Posterior cingulate gyrus (tissue), 11 donors: ENCODE measurements at places on chromosomes 16 and 17.

DNA sequence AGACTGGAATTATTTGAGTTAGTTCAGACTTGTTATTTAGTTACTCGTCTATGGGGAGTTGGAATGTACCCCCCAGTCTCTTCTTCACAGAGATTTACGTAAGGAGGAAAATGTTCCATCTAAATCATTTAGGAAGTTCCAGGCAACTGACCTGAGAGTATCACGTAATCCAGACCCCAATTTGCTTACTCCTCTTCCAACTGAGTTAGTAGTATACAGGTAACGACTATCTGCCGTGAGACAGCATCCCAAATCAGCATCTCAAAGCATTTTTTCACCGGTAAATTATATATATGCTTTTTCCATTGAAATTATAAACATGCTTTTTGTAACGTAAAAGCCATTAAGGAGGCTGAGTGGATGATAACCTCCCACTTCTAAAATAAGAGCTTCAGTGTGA is 214.3 kb upstream of the WSB1 start:
- DNase-seq: no peak

- no peak for DNase-seq
These were observed 9.4 kb upstream of the HP start for GRCh38 chr16:72044825-72045359.

DNA sequence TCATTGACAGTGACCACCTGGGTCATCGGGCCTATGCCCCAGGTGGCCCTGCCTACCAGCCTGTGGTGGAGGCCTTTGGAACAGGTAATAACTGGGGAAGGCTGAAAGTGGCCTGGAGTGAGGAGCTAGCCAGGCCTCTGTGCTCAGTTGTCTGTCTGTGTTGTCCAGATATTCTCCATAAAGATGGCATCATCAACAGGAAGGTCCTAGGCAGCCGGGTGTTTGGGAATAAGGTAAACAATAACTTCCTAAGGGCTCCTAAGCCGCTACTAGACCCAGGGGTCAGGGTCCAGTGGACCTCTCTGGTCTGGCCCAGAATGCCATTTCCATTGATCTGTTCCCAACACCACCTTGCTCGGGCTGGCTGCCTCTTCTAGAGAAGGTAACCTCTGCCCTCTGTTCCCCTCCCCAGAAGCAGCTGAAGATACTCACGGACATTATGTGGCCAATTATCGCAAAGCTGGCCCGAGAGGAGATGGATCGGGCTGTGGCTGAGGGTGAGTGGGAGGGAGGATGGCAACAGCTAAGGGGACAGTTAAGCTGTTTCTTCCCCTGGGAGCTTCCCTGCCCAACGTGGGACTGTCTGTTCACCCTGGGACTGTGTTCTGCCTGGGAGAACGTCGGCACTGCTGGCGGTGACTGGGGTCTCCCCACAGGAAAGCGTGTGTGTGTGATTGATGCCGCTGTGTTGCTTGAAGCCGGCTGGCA is 1.9 kb upstream of the MLX start:
- DNase-seq: no peak

DNA sequence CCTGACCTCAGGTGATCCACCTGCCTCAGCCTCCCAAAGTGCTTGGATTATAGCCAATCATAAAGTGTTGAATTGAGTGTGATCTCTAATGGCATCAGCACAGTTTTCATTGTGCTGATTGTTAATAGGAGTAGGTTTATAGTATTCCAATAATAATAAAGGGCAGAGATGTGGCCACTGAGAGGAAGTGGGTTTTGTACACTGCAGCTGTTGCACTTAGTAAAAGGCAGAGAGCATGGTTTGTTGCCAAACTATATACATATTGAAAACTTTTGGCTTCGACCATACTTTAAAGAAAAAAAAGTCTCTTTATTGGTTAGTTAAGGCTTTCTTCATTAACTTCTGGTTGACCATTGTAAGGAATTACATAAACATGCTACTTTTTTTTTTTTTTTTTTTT is 185.9 kb downstream of the CDK5R1 start:
- no peak for DNase-seq

DNA sequence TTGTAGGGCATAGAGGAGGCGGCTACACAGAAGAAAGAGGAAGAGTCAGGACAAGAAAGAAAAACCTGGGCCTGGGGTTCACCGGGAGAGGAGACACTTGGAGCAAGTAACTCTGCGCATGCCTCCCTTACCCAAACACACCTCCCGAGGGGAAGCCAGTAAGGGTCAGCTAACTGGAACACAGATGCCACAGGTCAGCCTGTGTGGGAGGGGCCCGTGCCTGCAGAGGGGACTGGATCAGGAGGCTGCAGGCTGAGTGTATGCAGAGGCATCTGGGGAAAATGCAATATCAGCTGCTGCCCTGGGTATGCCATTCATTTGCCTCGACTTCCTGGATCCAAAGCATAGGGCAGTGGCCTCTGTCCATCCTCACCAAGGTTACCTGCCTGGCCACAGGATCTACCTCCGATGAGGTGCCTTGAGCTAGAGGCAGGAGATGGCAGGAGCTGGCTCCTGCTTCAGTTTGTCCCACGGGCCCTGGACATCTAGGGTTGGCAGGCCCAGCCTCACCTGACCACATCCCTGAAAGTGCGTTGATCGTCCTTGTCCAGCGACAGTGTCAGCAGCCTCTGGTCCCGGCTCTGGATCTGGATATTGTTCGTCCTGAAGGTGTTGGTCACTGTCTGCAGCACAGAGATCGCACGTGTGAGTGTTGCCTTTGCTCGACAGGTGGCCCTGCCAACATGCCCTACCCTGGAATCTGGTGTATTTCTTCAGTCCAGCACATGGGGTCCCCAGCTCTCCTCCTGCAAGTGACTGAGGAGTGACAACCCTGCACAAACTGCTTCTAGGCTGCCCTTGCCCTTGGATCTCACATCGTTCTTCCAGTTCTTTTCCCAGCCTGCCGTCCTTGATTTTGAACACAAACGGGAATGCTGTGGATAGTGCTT is 4.6 kb upstream of the MFSD6L start:
- no peak for DNase-seq

GRCh38 chr16:27406511-27407128 is 4.6 kb downstream of the IL21R start:
- no peak for DNase-seq

DNA sequence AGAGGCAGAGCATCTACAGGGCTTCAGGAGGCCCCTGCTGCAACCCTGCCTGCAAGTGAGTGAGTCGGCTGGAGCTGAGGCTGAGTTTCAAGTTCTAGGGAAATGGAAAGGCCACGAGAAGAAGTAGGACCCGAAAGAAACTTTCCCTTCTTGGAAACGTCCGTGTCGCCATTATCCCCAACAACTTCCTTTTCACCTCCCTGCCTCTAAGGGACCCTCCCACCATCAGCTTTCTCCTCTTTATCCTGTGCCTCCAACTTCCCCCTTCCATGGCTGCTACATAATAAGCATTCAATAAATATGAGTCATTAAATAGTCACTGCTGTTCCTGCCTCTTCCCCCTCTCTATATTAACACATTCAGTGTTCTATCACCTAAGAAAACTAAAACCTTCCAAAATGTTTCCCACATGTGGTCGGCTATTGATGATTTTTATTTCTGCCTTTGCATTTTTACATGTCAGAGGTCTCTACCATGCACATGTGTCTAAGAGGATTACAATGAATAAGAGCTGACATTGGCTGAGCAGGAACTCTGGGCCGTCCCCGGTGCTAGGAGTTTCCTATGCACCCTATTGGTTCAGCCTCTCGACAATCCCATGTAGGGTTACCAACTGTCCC is 115.9 kb upstream of the TNRC6C start:
- DNase-seq: no peak

GRCh38 chr17:69175625-69176456 is 34.1 kb upstream of the ABCA6 start:
- DNase-seq: no peak

DNA sequence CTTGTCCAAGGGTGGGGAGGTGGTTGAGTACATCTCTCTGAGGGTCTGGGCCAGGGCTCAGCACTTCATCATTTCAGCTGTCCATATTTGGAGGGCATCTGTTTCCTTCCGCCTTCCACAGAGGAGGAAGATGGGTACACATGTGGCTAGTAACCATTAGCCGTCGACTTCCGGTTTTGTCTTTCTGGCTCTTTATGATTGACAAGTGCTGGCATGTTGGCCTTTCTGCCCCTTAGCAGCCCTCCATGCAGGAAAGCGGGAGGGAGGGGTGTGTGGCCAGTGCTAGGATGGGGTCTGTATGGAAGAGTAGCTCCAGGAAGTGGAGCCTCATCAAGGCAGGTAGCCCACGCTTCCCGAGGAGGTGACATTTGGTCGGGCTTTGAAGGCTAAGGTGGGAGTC is 69.6 kb downstream of the RAI1 start:
- no peak for DNase-seq

DNA sequence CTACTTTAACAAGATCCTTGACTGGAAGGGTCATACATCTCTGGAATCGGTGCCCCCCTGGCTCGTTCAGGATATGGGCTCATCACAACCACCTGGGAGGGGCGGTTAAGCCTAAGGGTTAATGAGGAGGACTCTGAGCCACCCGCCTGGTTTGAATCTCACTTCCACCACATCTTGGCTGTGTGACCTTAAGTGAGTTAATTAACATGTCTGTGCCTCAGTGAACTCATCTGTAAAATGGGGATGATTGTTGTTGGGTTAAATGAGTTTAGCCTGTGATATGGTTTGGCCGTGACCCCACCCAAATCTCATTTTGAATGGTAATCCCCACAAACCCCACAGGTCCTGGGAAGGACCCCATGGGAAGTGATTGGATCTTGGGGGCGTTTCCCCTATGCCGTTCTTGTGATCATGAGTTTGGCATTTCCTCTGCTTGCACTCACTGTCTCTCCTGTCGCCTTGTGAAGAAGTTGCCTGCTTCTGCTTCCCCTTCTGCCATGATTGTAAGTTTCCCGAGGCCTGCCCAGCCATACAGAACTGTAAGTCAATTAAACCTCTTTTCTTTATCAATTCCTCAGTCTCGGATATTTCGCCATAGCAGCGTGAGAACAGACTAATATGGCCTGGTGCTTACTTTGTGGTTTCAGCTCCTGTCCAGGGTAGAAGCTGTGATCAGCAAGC is 214.0 kb upstream of the CIBAR2 start:
- no peak for DNase-seq

DNA sequence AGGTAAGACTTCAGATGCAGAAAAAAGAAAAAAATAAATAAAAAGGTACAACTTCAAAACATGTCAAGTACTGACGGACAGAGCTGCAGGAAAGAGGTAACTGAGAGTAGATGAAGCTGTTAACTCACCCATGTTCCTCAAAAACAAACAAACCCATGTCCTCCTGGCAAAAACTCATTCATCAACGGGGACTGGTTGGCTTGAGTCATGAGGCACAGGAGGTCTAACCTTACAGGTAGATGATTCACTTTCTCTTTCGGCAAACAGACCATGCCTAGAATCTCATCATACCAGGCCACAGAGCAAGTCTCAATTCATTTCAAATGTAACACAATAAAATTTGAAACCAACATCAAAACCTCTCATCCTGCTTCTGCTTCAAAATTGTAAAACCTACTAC is 12.3 kb upstream of the FASN start:
- DNase-seq: no peak

- no peak for DNase-seq
These were observed 7.1 kb downstream of the TBX4 start for GRCh38 chr17:61459142-61459809.

- no peak for DNase-seq
These were observed 337.9 kb downstream of the GRIN2A start for GRCh38 chr16:9844361-9844760.

- DNase-seq: no peak
These were observed 48.9 kb downstream of the MRM1 start for GRCh38 chr17:36650096-36650775.

DNA sequence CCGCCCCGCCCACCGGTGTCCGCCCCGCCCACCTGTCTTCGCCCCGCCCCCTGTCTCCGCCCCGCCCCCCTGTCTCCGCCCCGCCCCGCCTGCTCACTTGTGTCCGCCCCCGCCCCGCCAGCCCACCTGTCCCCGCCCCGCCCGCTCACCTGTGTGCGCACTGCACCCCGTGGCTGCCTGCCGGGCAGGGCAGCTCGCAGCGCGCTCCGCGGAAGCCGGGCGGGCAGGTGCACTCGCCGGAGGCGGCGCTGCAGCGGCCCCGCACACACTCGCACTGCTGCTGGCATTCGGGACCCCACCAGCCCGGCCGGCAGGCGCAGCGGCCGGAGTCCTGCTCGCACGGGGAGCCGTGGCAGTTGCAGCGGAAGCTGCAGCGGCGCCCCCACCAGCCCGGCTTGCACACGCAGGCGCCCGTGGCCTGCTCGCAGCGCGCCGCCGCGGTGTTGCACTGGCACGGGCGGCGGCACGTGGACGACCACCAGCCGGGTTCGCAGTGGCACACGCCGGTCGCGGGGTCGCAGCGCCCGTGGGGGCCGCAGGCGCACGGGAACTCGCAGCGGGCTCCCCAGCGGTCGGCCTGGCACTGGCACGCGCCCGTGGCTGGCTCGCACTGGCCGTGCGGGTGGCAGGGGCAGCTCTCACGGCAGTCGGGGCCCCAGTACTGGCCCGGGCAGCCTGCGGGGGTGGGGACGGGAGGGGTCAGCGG is 2.1 kb downstream of the SCARF1 start:
- no peak for DNase-seq

GRCh38 chr17:62566996-62567578 is 60.4 kb upstream of the MRC2 start:
- DNase-seq: no peak

DNA sequence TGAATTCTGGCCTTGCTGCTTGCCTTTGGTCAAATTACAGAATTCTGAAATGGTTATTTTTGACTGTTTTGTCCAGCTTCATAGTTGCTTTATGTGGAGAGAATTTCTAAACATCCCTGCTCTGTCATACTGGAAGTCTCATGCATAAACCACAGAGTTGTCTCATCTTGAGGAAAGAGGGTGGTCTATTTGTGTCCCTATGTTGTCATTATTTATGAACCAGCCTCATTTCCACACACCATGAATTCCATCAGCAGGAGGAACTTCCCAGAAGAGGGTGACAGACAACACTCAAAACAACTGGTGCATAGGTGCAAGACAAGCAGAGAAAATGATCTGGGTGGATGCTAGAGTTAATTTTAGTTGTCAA is 525.8 kb upstream of the GOT2 start:
- no peak for DNase-seq

DNA sequence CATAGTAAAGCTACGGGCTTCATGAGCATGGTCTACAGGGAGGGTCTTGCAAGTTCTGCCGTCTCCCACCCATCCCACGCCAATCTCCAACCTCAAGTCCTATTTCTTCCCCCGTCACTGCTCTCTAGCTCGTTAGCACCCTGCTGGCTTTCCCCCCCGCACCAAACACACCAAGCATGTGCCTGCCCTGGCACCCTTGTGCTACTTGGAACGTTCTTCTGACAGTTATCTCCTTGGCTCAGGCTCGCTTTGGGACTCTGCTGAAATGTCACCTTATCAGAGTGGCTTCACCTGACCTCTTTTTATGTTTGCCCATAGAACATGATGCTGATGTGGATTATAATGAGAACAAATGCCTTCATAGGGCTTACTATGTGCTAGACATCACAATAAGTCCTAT is 21.9 kb downstream of the GLYR1 start:
- DNase-seq: no peak
